Bronchial smooth muscle cell (primary cell): ENCODE measurements at places on chromosomes 4 and X. TPM values are rescaled to one million over a fixed set of nuclear protein-coding genes. Genes with fewer than 3 reads are reported as not detected.

The DMD gene
- 0.26 and 1.9 TPM in 2 replicates for total RNA-seq

The CXCL5 gene
- 0.17 and 0.95 TPM in 2 replicates for total RNA-seq

The SCML1 gene
- total RNA-seq: 4.8 and 5.5 TPM in 2 replicates

The TEX11 gene
- total RNA-seq: not detected in 2 replicates

The TLL1 gene
- total RNA-seq: not detected in 2 replicates

The WAS gene
- total RNA-seq: 0.26 and 0.32 TPM in 2 replicates

The NKX6-1 gene
- 6.5 and 9.5 TPM in 2 replicates for total RNA-seq

The ELF4 gene
- 6.1 and 7.8 TPM in 2 replicates for total RNA-seq
